ENCODE measurements at places on chromosomes 6 and 20. TPM values are rescaled to one million over a fixed set of nuclear protein-coding genes. Genes with fewer than 3 reads are reported as not detected.

Gene RIPOR3
- 0.08 TPM for total RNA-seq

Gene SPEF1
- total RNA-seq: 1.9 TPM

Gene LIN28B
- 1.6 TPM for total RNA-seq

Gene TFAP2B
- not detected for total RNA-seq

Gene CFAP61
- total RNA-seq: 0.34 TPM

Gene STX11
- total RNA-seq: 2.6 TPM

Gene SEL1L2
- total RNA-seq: not detected

Gene NECAB3
- 15.5 TPM for total RNA-seq

Gene ADGRF5
- not detected for total RNA-seq

Gene UBE2C
- 281 TPM for total RNA-seq

Gene CTAGE9
- total RNA-seq: not detected

Gene LKAAEAR1
- 1.7 TPM for total RNA-seq

Gene ID4
- total RNA-seq: 0.88 TPM

Gene PPIL1
- 40.6 TPM for total RNA-seq

Gene KIF13A
- 21.9 TPM for total RNA-seq

Gene GJA1
- total RNA-seq: 76.3 TPM

Gene PTCRA
- not detected for total RNA-seq

Gene CLPSL1
- total RNA-seq: not detected

Gene DNAH8
- total RNA-seq: not detected

Gene ELOVL4
- total RNA-seq: 1.2 TPM

Gene EYS
- total RNA-seq: not detected

Gene MYLIP
- total RNA-seq: 2.8 TPM

Gene CD109
- total RNA-seq: 25.3 TPM

Gene MDFI
- 0.70 TPM for total RNA-seq

Gene SLPI
- 9.0 TPM for total RNA-seq

Gene NDUFAF5
- total RNA-seq: 32.6 TPM

Gene WFDC9
- not detected for total RNA-seq

Gene PIGT
- total RNA-seq: 102 TPM

Gene TOMM34
- total RNA-seq: 40.1 TPM

Gene CGA
- total RNA-seq: not detected

Gene TRIM10
- total RNA-seq: not detected

Gene FKBP1C
- total RNA-seq: 2.2 TPM

Gene PPP1R3D
- 1.1 TPM for total RNA-seq

Gene HLA-DQA1
- total RNA-seq: not detected

Gene ATG5
- 24.8 TPM for total RNA-seq

Gene SLA2
- total RNA-seq: not detected

Gene SLC22A16
- total RNA-seq: not detected

Gene MUC22
- not detected for total RNA-seq

Gene BCAS1
- 0.42 TPM for total RNA-seq

Gene MAS1
- total RNA-seq: not detected

Gene KCNQ2
- 0.57 TPM for total RNA-seq

Gene OR12D3
- not detected for total RNA-seq

Gene CFAP206
- total RNA-seq: 0.53 TPM

Gene PMEPA1
- total RNA-seq: 396 TPM

Measured in A549 treated with ZK216348 at 1 μM for 4 hours (cell line).